Small intestine (tissue), 16 donors: ENCODE measurements at places on chromosomes 1 and 21.

GRCh38 chr1:18954270-18955071 lies 2.0 kb downstream of the IFFO2 start:
- no peak for DNase-seq

DNA sequence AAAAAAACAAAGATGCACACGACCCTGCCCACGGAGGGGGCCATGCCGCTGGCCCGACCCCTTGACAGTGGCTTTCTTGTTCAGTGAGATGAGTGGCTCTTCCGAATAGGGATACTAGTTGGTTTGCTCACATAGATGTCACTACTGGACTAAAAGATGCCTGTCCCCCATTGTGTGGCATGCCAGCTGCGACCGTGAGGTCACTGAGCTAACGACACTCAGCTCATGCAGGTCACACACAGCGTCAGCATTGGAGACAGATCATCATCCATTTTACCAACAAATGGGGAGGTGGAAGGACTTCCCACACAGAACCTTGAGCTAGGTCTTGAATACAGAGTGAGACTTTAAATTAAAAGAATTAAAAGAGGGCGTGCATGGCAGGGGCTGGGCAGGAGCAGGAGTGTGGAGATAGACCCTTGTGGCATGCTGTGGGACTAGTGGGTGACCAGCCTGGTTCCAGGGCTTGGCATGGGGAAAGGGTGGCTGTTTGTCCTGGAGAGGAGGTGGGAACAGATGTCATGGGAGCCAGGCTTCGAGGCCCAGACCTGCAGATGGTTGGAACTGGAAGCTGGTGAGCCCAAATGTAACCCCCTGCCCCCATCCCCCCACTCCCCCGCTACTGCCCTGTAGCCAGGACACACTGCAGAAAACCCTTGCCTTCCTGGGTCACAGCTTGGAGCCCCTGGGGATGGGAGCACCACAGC lies 12.4 kb downstream of the SLC1A7 start:
- DNase-seq: no peak

- no peak for DNase-seq
Observed at GRCh38 chr1:151222130-151222529, 23.8 kb downstream of the PIP5K1A start.

DNA sequence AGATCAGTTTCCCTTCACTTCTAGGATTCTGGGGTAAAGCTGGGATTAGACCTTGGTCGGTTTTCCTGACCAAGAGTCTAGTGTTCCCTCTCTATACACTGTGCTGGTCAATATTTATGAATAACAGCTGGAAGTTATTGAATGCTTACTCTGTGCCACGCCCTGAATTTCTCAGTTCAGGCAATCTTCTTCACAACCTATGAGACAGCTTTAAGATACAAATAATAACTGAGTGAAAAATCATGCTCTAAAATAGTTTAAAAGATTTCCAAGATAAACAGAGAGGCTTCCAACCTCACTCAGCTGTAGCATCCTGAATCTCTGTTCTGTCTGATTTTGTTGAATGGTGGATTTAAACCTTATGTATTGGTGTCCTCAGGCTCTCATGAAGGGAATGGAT lies 72.2 kb downstream of the GNG12 start:
- DNase-seq: peak; percentile 45

DNA sequence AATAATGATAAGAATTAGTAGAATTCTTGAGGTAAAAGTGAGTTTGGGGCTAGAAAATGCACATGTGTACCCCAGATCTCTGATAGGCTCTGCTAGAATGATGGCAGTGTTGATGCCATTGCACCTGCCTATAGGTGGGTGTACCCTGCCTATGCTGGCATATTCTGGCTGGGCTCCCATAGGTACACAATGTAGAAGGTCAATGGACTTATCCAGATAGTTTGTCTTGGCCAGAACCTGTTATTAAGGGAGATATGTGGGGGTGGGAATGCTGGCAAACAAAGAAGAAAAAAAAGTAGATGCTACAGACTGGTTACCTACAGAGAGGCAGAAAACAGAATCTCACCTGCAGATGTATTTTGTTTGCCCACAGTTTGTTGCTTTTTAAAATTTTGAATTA lies 14.1 kb upstream of the KLHDC8A start:
- peak; percentile 58 for DNase-seq

DNA sequence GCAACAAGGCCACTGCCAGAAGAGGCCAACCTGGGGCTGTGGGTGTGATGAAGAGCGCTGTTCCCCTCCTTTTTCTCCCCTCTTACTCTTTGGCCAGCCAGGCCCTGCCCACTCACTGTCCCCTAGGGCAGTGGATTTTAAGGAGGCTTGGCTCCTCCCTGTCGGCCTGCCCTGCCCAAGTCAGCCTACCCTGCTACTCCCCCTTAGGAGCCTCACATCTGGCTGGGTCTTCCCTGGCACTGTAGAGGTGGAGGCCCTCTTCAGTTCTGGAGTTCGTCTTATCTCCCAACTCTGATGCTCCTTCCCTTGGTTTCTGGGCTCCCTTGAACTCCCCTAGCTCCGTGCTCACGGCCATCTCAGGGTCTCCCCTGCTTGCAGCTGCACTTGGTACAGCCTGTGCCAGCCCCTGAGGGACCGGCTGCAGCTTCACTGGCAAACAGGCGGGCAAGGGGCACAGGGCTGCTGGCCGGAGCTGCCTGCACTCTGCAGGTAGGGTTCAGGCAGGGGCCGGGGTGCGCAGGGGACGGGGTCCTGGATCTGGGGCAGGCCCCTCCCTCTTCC lies 4.0 kb downstream of the AMPD2 start:
- no peak for DNase-seq

GRCh38 chr1:54304518-54304917 lies 101.7 kb downstream of the SSBP3 start:
- no peak for DNase-seq

DNA sequence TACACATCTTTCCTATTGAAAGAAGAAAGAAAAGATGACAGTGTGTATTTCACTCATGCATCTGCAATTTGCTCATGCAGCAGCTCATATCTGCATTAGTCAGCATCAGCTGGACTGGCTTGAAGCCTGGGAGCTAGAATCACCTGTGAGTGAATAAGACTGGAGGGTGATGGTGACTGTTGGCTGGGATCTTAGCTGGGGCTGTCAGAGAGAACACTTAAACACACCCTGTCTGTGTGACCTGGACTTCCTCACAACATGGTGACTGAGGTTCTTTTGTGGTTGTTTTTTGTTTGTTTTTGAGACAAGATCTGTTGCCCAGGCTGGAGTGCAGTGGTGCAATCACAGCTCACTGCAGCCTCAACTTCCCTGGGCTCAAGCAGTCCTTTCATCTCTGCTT lies 24.9 kb downstream of the KLHDC7A start:
- DNase-seq: no peak

- DNase-seq: no peak
Observed at GRCh38 chr1:225155555-225155954, 226.1 kb downstream of the DNAH14 start.

DNA sequence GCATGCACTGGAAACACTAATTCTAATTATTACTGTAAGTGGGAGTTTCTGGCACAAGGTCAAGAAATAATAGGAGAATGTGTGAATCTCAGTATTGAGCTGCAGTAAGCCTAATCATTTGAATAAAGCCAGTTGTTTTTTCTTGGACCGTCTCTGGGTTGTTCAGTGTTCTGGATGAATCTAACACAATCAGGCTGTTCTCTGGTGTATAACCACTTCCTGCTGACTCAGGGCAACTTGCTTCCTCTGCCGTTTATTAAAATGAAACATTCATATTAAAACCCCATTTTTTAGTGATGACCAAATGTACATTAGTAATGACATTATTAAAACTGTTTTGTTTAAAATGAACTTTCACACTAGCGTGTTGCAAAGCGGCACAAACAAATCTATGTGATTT lies 273.1 kb upstream of the SNX7 start:
- peak; percentile 58 for DNase-seq

- DNase-seq: no peak
Observed at GRCh38 chr1:232473324-232473723, 156.6 kb downstream of the SIPA1L2 start.

- DNase-seq: no peak
Observed at GRCh38 chr1:44817771-44818495, 9.6 kb downstream of the BTBD19 start.

DNA sequence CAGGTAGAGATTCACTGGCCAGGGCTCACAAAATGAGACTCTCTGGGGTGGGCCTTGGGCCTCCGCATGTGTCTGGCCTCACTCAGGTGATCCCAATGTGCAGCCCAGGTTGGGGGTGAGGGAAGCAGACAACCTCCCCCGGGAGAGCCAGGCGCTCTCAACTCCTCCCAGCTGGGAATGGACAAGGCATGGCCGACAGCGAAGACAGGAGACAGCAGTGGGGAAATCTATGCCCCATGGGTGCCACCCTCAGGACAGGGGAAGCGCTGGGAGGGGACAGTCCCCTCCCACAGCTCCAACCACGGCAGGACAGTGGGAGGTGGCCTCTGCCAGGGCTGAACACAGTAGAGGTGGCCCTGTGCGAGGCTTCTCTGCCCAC lies 47.7 kb downstream of the PRDM15 start:
- DNase-seq: no peak

GRCh38 chr1:6113745-6114144 lies 66.4 kb downstream of the CHD5 start:
- no peak for DNase-seq

DNA sequence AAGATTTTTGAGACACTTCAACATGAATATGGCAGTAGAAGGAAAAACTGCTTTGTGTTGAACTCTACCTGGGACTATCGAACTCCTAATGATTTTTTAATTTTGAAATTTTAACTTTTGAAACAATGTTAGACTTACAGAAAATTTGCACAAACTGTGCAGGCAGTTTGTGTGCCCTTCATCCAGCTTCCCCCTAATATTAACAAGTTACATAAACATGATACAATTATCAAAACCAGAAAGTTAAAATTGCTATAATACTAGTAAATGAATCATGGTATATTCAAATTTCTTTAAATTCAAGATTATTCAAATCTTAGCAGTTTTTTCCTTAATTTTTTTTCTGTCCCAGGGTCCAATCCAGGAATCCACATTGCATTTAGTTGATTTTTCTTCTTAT lies 278.9 kb downstream of the ADGRL2 start:
- DNase-seq: no peak

DNA sequence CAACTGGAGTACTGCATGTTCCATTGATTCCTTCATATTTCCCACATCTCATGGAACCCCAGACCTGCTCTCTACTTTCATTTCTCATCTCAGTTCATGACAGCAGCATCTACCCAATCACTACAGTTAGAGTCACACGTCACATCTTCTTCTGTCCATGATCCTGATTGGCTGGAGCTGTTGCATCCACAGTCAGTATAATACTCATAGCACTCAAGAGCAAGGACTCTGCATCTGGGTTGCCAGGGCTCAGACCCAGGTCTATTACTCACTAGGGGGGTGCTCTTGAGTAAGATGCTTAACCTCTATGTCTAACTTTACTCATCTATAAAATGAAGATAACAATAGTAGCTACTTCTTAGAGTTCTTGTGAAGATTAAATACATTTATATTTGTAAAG lies 4.4 kb upstream of the XPR1 start:
- no peak for DNase-seq

DNA sequence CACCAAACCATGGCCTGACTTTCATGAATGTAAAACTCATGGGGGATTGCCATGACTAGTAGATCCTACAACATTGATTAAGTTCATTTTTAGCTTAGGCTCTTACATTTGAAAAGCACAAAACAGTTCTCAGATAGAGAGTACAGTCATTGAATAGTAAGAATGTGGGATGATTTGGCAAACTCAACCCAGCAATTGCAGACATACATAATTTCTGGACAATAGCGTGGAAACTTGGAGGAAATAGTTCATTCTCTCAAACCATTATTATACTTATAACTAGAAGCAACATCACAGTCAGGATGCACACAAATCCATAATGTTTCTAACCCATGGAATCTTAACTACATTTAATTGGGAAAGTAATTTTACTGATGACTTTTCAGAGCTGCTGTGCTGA lies 598.2 kb downstream of the LMO4 start:
- DNase-seq: no peak

GRCh38 chr1:94115254-94115899 lies 5.6 kb downstream of the ABCA4 start:
- DNase-seq: no peak

- DNase-seq: peak; percentile 90
Observed at GRCh38 chr21:41559658-41560631, 52.0 kb upstream of the TMPRSS2 start.

GRCh38 chr1:6209661-6210580 lies 4.0 kb downstream of the RNF207 start:
- DNase-seq: no peak

- DNase-seq: no peak
Observed at GRCh38 chr1:205777994-205778393, 2.7 kb upstream of the RAB29 start.

- no peak for DNase-seq
Observed at GRCh38 chr1:225811622-225812487, 1.9 kb downstream of the EPHX1 start.

GRCh38 chr1:68339505-68339904 lies 107.2 kb upstream of the WLS start:
- DNase-seq: peak; percentile 16

DNA sequence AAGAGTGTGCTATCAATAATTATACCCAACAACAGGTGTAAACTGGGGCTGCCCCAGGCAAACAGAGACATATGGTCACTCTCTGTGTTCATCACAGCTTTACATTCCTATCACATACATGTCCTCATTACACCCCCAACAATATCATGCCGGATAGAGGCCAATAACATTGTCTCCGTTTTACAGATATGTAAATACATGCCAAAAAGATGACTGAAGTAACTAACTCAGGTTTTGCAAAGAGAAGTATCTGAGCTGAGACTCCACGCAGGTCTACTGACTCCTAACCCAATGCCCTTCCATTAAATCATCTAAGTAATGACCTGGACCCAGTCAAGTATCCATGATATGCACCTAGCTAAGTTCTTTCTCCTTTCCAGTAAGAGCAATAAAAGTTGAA lies 55.0 kb downstream of the JAK1 start:
- no peak for DNase-seq

GRCh38 chr1:243258731-243259130 lies 2.9 kb downstream of the SDCCAG8 start:
- no peak for DNase-seq

DNA sequence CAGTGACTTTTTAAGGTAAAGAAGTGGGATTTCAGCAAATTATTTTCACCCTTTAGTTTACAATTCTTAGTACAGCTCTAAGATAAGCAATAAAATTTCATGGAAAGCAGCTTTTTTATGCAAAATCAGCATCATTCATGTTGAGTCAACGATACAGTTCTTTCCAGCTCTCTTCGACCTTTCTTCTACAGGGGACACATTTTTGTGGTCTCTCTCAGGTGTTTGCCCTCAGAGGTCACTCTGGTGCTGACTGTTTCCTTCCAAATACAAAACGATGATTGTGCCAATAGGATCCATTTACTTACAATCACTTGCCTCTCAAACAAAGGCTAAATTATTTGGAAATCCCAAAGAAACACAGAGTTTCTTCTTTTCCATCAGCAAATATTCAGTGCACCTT lies 51.0 kb downstream of the PSMG1 start:
- no peak for DNase-seq

DNA sequence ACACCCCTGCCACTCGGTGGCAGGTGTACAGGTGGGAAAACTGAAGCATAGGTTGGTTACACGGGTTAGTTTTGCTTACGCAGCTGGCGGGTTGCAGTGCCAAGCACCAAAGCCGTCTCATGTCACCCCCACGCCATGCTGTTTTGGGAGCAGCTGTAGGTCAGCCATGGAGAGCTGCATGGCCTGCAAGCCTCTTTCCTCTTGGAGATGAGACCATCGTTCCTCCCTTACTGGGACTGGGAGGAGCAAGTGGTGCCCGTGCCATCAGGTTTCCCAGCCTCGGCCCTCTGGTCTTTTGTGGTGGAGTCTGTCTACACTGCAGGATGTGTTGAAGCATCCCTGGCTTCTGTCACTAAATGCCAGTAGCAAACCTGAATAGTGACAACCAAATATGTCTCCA lies 46.9 kb downstream of the AJAP1 start:
- no peak for DNase-seq
